Neural crest cell (in vitro differentiated cells): ENCODE measurements at places on chromosomes 1 and 21. TPM values are rescaled to one million over a fixed set of nuclear protein-coding genes. Genes with fewer than 3 reads are reported as not detected.

DNA sequence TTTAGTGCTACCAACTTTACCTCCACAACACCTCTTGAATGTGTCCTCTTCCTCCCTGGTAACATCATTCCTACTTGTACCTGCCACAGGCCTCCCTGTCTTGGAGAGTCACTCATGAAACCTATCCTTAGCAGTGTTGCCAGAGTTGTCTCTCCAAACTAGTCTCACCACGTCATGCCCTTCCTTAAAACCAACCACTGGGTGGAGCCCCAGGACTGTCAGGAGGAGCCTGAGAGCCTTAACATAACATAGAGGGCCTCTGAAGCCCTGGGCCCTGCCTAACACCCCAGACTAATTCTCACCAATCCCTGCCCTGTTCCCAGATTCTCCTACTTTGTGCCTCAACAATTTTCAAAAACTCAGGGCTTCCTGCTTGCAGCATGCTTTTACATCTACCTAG lies 65.3 kb downstream of the ZNF697 start:
- no peak overlapping the region for H3K27ac ChIP-seq
- H3K27me3 ChIP-seq, result no peaks in the 10 kb centered on the region
- no peak overlapping the region for H3K4me3 ChIP-seq
- H3K36me3 ChIP-seq, result no peaks in the 10 kb centered on the region

DNA sequence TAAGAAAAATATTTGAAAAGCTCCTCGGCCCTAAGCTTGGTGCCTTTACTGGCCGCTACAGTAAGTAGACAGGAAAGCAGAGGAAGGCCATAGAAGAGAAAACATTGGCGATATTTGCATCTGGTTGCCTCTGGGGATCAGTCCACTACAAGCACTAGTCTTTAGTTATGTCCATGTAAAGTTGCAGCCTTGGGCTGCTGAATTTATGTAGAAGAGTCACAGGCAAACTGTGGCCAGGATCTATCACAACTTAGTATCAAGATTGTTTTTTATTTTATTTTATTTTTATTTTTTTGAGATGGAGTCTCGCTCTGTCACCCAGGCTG lies 228.7 kb upstream of the CAMK1G start:
- no peaks in the 10 kb centered on the region for H3K27me3 ChIP-seq
- H3K4me1 ChIP-seq, result peaks cover 31% of the 10 kb centered on the region
- DNase-seq, result no peak

DNA sequence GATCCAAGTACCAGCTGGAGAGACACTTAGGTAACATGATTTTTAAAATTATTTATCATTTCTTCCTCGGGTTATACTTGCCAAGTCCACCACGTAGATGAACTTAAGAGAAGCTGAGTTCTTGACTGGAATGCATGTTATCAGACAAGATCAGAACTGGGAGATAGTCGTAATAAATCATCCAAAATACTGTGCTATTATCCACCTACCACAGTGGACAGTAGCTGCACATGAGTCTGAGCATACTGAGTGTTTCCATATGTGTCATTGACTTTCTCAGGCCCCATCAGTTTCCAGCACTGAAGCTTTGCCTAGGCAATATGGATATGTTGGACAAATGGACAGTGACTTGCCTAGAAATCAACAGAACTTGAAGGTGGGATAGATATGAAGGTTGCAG lies 77.9 kb upstream of the RRP15 start:
- no peaks in the 10 kb centered on the region for H3K4me1 ChIP-seq
- H3K36me3 ChIP-seq, result no peaks in the 10 kb centered on the region
- DNase-seq, result no peak
- H3K4me3 ChIP-seq, result no peak overlapping the region
- H3K27ac ChIP-seq, result no peak overlapping the region
- peaks cover 4% of the 10 kb centered on the region for H3K27me3 ChIP-seq

The SERPINC1 gene
- total RNA-seq, result 0.18 TPM in 1 of 2 replicates, not detected in the other

The C1QTNF12 gene
- 0.66 and 0.79 TPM in 2 replicates for total RNA-seq

DNA sequence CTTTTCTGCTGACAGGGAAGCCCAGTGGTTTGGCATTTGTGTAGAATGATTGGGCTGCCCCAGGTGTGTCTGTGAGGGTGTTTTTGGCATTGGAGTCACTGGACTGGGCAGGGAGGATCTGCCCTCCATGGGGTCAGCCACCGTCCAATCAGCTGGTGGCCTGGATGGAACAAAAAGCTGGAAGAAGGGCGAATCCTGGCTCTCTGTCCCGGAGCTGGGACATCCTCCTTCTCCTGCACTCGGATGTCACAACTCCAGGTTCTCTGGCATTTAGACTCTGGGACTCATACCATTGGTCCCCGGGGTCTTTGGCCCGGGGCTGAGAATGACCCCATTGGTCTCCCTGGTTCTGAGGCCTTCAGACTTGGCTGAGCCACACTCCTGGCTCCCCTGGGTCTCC lies 11.2 kb downstream of the SPSB1 start:
- H3K36me3 ChIP-seq, result no peaks in the 10 kb centered on the region
- no peak overlapping the region for H3K4me3 ChIP-seq
- no peaks in the 10 kb centered on the region for H3K27me3 ChIP-seq
- H3K4me1 ChIP-seq, result peaks cover 5% of the 10 kb centered on the region
- no peak for DNase-seq
- H3K27ac ChIP-seq, result no peak overlapping the region

GRCh38 chr1:199399996-199400724 lies 627.4 kb upstream of the NR5A2 start:
- DNase-seq, result no peak
- H3K27ac ChIP-seq, result no peak overlapping the region
- peaks cover 4% of the 10 kb centered on the region for H3K4me1 ChIP-seq
- no peak overlapping the region for H3K4me3 ChIP-seq

DNA sequence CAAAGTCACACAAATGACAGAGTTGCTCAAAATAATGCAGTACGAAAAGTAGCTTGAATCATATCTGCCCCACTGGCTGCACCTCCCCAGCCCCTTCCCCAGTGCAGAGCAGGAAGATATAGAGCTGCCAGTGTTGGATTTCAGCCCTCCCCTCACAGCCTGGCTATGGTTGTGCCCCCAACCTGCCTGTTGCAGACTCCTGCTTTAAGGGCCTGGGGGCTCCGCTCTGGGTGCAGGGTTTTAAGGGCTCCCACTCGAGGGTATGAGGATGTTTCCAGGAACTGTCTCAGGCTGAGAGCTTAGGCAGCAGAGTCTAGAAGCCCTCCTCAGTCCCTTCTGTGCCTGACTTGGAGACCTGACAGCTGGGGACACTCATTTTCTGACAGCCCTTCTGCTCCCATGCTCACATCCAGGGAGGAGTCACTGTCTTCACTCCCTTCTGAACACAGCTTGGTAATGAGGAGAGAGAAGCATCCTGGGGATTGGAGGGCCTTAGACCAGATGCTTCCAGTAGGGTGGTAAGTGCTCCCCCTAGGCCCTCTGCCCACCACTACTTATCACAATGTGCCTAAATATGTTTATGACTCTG lies 4.6 kb downstream of the S100A9 start:
- peaks cover 40% of the 10 kb centered on the region for H3K27me3 ChIP-seq
- no peak for DNase-seq
- no peaks in the 10 kb centered on the region for H3K36me3 ChIP-seq
- no peak overlapping the region for H3K4me3 ChIP-seq
- H3K4me1 ChIP-seq, result no peaks in the 10 kb centered on the region
- H3K27ac ChIP-seq, result no peak overlapping the region

DNA sequence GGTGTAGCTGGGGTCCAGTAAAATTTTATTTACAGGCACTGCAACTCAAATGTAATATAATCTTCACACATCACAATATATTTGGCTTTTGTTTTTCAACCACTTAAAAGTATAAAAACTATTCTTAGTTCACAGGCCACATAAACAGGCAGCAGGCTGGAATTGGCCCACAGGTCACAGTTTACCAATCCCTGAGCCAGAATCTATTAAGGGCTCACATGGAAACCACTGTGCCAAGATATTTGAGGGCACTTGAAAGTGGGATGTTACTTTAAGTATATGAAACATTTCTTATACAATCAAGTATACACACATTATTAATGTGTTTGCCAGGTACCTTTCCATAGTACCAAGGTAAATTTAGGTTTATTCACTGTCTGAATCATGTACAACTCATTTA lies 71.9 kb upstream of the PRDX6 start:
- no peaks in the 10 kb centered on the region for H3K36me3 ChIP-seq
- no peaks in the 10 kb centered on the region for H3K27me3 ChIP-seq
- DNase-seq, result no peak
- no peak overlapping the region for H3K27ac ChIP-seq
- peaks cover 4% of the 10 kb centered on the region for H3K4me1 ChIP-seq

DNA sequence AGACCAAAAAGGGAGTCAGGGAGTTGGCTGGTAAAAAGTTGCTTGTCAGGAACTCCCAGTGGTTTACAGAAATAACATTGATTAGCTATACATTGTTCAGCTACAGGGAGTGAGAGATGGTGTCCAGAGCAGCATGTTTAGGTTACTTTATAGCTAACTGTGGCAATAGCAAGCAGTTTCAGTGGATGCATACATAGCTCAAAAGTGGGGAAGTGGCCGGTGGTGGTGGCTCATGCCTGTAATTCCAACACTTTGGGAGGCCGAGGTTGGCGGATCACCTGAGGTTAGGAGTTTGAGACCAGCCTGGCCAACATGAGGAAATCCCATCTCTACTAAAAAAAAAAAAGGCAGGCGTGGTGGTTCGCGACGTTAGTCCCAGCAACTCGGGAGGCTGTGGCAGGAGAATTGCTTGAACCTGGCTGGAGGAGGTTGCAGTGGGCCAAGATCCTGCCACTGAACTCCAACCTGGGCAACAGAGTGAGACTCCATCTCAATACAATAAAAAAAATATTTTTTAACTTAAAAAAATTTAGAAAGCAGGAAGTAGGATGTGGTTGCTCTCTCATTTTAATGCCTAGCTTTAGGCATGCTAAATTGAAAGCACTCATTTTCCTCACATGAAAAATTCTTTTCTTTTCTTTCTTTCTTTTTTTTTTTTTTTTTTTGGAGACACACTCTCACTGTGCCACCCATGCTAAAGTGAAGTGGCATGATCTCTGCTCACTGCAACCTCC lies 109.7 kb downstream of the PPIAL4G start:
- peaks cover 11% of the 10 kb centered on the region for H3K4me1 ChIP-seq
- H3K4me3 ChIP-seq, result no peak overlapping the region
- no peaks in the 10 kb centered on the region for H3K36me3 ChIP-seq

DNA sequence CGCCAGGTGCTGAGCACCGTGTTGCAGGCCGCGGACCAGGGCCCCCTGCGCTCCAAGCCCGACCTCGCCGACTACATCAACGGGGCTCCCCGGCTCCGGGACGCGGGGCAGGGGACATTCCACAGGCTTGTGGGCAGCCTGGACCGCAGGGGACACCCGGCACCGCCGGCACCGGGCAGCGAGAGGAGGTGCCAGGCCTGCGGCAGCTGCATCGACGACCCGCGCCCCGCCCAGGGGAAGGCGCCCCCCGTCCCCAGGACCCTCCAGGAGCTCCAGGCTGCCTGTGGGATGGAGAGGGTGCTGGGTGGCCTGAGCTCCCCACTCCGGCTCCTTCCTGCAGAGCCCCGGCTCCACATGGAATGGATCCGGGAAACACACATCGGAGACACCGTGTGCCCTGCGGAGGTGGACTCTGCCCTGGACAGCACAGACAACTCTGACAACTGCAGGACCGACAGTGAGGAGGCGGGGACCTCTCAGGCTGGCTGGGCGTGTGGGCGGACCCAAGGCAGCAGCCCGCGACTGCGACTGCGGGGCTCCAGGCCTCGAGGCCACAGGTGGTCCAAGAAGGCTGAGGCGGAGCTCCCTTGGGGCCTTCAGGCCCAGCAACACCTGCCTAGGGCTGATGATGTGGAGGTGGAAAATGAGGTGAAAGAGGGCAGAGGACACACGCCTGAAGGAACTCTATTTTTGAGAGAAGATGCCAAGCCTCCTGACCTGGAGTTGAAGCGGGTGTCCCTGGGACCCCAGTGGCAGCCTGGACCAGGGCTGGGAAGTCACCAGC lies 22.8 kb downstream of the KIAA1614 start:
- no peak overlapping the region for H3K27ac ChIP-seq
- H3K27me3 ChIP-seq, result no peaks in the 10 kb centered on the region
- no peaks in the 10 kb centered on the region for H3K36me3 ChIP-seq
- H3K4me1 ChIP-seq, result peaks cover 18% of the 10 kb centered on the region

DNA sequence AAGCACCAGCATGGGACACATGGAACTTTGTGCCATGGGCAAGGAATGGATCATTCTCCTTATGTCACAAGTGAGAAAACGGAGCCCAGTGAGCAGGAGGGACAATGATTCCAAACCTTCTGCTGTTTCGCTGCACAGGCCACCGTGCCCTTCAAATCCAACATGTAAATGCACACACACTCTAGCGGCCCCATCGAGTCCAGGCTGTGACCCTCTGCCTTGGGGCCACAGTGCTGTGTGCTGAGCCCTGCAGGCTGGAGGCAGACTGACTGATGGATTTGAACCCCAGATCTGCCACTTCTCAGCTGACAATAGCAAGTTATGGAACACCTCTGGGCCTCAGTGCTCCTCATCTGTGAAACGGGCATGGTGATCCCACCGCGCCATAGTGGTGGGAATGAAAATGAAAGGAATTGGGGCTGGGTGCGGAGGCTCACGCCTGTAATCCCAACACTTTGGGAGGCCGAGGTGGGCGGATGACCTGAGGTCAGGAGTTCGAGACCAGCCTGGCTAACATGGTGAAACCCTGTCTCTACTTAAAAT lies 63.6 kb downstream of the ALPL start:
- no peak overlapping the region for H3K4me3 ChIP-seq
- H3K36me3 ChIP-seq, result no peaks in the 10 kb centered on the region
- no peak for DNase-seq
- no peak overlapping the region for H3K27ac ChIP-seq

- no peaks in the 10 kb centered on the region for H3K36me3 ChIP-seq
- no peak overlapping the region for H3K27ac ChIP-seq
- H3K4me3 ChIP-seq, result no peak overlapping the region
- DNase-seq, result no peak
- no peaks in the 10 kb centered on the region for H3K4me1 ChIP-seq
Measured at GRCh38 chr1:206754011-206754410, 16.6 kb upstream of the IL19 start.

- H3K27ac ChIP-seq, result no peak overlapping the region
- peaks cover 9% of the 10 kb centered on the region for H3K4me1 ChIP-seq
- DNase-seq, result no peak
- H3K27me3 ChIP-seq, result peaks cover 4% of the 10 kb centered on the region
- no peaks in the 10 kb centered on the region for H3K36me3 ChIP-seq
Measured at GRCh38 chr1:29393451-29393826, 157.1 kb downstream of the PTPRU start.

DNA sequence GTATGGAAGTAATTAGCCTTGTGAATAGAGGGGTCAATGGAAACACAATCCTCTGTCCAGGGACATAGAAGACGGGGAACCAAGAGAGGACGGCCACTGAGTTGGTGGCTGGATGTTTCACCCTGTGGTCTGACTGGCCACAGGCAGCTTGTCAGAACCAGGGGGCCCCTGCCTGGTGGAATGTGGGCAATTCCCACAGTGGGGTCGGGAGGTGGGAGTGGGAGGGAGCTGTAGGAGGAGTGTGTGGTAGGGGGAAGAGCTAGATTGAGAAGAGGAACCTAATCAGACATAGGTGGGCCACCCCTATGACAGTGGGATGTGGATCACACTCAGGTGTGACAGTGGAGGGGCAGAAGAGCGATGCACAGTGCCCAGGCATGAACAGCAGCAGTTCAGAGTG lies 31.3 kb downstream of the TRIM62 start:
- no peak overlapping the region for H3K4me3 ChIP-seq
- H3K4me1 ChIP-seq, result peaks cover 45% of the 10 kb centered on the region
- H3K36me3 ChIP-seq, result no peaks in the 10 kb centered on the region

- no peak overlapping the region for H3K27ac ChIP-seq
- H3K4me3 ChIP-seq, result no peak overlapping the region
- H3K36me3 ChIP-seq, result no peaks in the 10 kb centered on the region
- peaks cover 12% of the 10 kb centered on the region for H3K4me1 ChIP-seq
- DNase-seq, result no peak
Measured at GRCh38 chr1:61131716-61132115, 49.4 kb downstream of the NFIA start.

GRCh38 chr1:73953586-73953985 lies 244.4 kb downstream of the LRRIQ3 start:
- H3K36me3 ChIP-seq, result no peaks in the 10 kb centered on the region
- no peak for DNase-seq
- no peaks in the 10 kb centered on the region for H3K4me1 ChIP-seq
- H3K4me3 ChIP-seq, result no peak overlapping the region
